Activated B cell treated with CpG ODN at 0.5 μM for 24 hours (primary cell): ENCODE measurements at places on chromosomes 12 and 14. TPM values are rescaled to one million over a fixed set of nuclear protein-coding genes. Genes with fewer than 3 reads are reported as not detected.

- DNase-seq, result no peak
Measured at GRCh38 chr14:91893669-91894068, 26.3 kb upstream of the TC2N start.

DNA sequence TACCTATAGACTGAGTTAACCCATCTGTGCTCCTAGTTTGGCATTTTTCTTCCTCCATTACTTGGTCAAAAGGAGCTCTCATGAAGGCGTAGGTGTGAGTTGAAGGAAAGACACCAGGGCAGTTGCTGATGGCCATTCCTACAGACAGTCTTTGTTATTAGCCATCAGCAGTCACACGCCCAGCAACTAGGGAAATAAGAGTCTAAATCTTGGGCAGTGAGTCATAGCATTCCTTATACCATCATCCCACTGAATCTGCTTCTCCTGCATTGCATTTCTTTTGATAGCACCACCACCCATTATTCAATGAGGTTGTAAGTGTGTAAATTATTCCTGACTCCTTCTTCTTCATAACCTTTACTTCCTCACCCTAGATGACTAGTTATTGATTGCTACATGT lies 150.9 kb upstream of the IGF1 start:
- no peak for DNase-seq

DNA sequence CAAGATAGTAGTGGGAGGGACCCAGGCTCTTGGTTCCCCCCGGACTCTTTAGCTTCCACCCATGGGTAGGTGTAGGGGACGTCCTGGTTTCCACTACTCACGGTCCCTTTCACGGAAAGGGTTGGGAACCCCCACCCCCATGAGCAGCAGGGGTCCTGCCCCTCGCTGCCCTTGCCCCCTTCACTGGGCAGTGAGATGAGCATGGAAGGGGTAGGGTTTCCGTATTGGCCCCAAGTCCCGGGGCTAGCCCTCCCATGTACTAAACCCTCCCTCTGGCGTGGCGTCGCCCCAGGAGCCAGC lies 12.7 kb downstream of the AGAP2 start:
- no peak for DNase-seq

The TMPRSS12 gene
- not detected in 2 replicates for total RNA-seq

The RNF212B gene
- total RNA-seq, result not detected in 2 replicates

GRCh38 chr12:115437061-115437567 lies 753.1 kb upstream of the TBX3 start:
- no peak for DNase-seq

The C1S gene
- 0.71 and 1.6 TPM in 2 replicates for total RNA-seq
